ENCODE measurements at places on chromosomes 12 and 14.

GRCh38 chr14:91146661-91147060 lies 32.8 kb downstream of the DGLUCY start:
- peaks cover 17% of the 10 kb centered on the region for H3K4me1 ChIP-seq
- no peaks in the 10 kb centered on the region for H3K27me3 ChIP-seq
- no peak overlapping the region for H3K27ac ChIP-seq
- peaks cover 24% of the 10 kb centered on the region for H3K36me3 ChIP-seq

DNA sequence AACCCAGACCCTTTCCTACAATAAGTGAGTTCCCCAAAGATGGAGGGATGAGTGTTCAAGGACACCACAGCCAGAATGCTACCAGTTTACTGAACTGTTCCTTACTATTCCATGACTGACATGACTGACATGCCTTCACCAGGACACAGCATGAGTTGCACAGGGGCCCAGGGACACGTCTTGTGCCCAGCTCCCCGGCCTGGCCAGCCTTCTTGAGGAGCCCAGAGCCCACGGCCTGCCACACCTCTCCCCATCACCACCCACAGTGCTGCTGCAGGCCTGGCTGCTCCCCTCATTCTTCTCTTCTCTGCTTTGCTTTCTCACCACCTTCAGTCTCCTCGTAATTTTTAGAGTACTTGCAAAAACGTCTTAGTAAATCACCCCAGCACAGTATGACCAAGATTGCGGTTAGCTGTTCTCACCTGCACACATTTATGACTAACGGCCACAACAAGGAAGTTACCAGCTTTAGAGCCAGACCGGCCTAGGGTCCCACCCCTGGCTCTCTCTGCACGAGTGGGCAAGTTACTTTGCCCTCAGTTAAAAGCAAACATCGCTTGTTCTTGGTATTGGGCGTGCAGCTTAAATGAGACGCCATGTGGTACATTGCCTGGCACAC lies 18.5 kb downstream of the PPP2R5E start:
- H3K4me3 ChIP-seq, result no peak overlapping the region
- H3K4me1 ChIP-seq, result peaks cover 6% of the 10 kb centered on the region
- peaks cover 11% of the 10 kb centered on the region for H3K36me3 ChIP-seq
- H3K27ac ChIP-seq, result no peak overlapping the region

GRCh38 chr14:52923902-52924575 lies 26.8 kb downstream of the FERMT2 start:
- H3K36me3 ChIP-seq, result no peaks in the 10 kb centered on the region
- H3K4me3 ChIP-seq, result no peak overlapping the region
- no peak for DNase-seq
- no peak overlapping the region for H3K27ac ChIP-seq
- H3K4me1 ChIP-seq, result peaks cover 8% of the 10 kb centered on the region

- H3K4me3 ChIP-seq, result no peak overlapping the region
- DNase-seq, result no peak
- no peaks in the 10 kb centered on the region for H3K36me3 ChIP-seq
- no peak overlapping the region for H3K27ac ChIP-seq
- H3K4me1 ChIP-seq, result no peaks in the 10 kb centered on the region
- no peaks in the 10 kb centered on the region for H3K27me3 ChIP-seq
Observed at GRCh38 chr12:128381541-128381940, 114.6 kb downstream of the TMEM132C start.

GRCh38 chr12:94620621-94621020 lies 29.7 kb downstream of the TMCC3 start:
- no peak overlapping the region for H3K27ac ChIP-seq
- no peaks in the 10 kb centered on the region for H3K27me3 ChIP-seq
- H3K4me1 ChIP-seq, result peaks cover 7% of the 10 kb centered on the region
- DNase-seq, result no peak
- H3K36me3 ChIP-seq, result no peaks in the 10 kb centered on the region

DNA sequence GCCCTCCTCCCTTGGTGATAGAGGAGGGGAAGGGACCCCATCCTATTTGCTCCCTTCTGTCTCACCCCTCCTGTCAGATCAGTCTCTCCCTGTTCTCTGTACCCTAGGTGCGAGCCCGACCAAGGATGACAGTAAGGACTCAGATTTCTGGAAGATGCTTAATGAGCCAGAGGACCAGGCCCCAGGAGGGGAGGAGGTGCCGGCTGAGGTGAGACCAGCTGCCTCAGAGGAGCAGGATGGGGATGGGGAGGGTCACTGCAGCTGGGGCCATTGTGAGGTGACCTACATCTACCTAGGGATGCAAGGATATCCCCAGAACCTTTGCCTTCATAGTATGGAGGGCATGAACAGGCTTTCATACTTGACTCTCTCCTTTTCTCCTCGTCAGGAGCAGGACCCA lies 22.2 kb downstream of the AGAP2 start:
- DNase-seq, result no peak
- H3K27ac ChIP-seq, result no peak overlapping the region
- H3K27me3 ChIP-seq, result no peaks in the 10 kb centered on the region
- peaks cover 3% of the 10 kb centered on the region for H3K4me1 ChIP-seq
- H3K36me3 ChIP-seq, result peaks cover 56% of the 10 kb centered on the region

DNA sequence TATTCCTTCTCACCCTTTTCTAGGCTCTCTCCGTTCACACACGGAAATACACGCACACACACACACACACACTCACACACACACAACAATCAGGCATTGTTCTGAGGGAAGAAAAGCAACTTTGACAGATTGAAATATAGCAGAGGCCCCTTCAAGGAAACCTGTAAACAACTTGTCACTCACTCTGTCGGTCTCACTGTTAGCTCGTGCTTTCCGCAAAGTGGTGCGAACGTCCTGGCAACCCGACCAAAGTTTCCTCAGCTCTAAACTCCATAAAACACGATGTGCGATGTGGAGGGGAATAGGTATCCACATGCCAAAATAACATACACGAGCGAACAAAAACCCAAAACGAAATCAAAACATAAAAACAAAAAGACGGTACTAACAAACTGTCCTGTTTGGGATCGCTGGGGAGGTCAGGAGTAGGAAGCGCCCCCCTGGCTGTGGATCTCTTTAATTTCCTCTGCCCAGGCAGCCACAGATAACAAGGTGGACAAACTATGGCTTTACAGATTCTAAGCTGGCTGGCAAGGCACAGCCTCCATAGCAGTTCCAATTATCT lies 822 bp upstream of the SOX5 start:
- no peak overlapping the region for H3K27ac ChIP-seq
- no peaks in the 10 kb centered on the region for H3K27me3 ChIP-seq
- no peaks in the 10 kb centered on the region for H3K36me3 ChIP-seq
- no peak for DNase-seq
- no peaks in the 10 kb centered on the region for H3K4me1 ChIP-seq

DNA sequence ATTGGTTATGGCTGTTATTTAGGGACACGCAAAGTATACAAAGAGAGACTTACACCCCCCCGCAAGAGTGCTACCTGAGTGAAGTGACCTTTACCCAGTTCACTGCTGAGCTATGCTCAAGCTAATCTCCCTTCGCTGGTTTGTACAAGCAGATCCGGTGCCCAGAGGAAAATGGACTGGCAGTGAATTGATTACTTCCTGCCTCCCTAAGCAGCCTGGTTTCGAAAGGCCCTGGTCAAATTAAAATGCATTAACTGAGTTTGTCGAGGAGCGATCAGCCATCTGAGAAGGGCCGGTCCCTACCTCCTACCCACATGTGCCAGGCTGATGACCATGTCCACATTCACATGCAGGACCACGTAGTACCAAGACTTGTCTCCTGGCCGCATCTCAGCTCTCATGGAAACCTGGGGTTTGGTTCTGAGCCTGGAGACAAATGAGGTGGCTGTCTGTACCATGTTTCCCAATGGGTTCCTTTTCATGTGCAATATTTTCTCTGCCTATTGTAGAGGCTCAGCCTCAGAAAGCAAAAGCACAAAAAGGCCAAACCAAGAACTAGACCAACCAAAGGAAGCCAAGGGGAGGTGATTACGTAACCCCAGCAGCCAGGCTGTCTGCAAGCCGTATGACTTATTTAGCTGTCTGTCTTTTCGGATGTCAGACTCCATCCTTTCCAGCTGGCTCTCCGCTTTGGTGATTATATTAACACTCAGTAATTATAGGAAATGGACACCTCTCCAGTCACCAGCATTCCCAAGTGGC lies 284.7 kb upstream of the PWP1 start:
- H3K27me3 ChIP-seq, result no peaks in the 10 kb centered on the region
- no peaks in the 10 kb centered on the region for H3K36me3 ChIP-seq
- H3K4me1 ChIP-seq, result peaks cover 11% of the 10 kb centered on the region
- H3K4me3 ChIP-seq, result no peak overlapping the region
- DNase-seq, result no peak

DNA sequence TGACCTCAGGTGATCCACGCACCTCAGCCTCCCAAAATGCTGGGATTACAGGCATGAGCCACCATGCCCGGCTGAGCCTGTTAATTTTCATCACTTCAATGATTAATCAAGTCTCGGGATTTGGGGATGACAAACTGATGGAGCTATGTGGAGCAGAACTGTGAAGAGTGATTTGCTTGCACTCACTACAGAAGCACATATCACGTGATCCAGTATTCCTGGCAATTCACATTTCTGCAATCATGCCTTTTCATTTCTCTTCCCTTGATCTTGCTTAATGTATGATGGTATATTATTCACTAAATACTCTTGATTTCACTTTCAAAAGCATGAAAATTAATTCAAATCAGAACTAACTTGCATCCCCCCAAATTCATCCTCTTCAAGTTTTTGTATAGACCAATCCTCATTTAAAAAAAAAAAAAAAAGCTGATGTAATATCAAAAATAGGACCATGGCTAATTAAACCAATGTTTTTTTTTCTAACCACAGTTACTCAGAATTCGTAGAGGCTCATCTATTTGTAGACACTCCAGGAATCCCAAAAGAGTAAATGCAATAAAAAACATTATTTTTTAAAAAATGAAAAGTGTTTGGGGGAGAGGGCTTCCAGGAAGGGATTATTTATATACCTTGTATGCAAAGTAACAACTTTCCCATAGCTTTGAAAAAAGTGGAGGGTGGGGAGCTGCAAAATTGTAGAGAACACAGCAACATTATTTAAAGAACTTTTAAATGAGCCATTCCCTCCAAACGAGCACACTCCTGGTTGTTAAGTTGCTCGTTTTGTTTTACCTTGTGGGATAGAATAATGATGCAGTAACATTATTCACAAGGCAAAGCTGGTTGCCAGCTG lies 7.0 kb upstream of the ATXN2 start:
- H3K4me1 ChIP-seq, result no peaks in the 10 kb centered on the region
- no peaks in the 10 kb centered on the region for H3K36me3 ChIP-seq
- DNase-seq, result no peak
- H3K27me3 ChIP-seq, result no peaks in the 10 kb centered on the region
- no peak overlapping the region for H3K27ac ChIP-seq
- no peak overlapping the region for H3K4me3 ChIP-seq

DNA sequence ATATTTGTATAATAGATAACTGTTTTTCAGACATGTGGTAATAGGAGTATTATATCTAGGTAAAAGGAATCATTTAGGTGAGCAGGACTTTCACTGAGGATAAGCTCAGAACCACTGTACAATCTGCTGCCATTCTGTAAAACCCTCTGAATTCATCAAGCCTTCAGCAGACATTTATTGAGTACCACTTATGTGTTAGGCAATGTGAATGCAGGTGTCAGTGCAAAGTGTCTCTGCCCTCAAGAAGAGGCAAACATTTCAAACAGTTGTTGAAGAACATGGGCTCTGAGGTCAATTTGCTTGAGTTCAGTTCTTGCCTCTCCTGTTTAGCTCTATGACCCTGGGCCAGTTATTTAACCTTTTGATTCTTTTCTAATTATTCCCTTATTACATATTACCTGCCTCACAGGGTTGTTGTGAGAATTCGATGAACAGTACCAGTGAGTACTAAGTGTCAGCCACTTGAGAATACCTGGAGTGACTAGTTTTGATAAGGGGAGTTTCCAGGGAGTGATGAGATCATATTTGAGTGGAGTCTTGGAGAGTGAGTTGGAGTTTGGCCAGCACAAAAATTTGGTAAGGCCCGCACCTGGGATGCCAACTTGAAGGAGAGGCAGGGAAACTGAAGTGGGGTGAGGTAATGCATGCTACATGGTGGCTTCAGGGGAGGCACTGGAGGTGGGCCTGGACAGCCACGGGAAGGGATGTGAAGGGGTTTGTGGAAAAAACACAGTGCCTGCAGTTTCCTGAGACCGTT lies 33.7 kb downstream of the RASSF8 start:
- no peak for DNase-seq
- no peaks in the 10 kb centered on the region for H3K27me3 ChIP-seq
- no peaks in the 10 kb centered on the region for H3K4me1 ChIP-seq
- no peak overlapping the region for H3K27ac ChIP-seq
- H3K36me3 ChIP-seq, result no peaks in the 10 kb centered on the region

DNA sequence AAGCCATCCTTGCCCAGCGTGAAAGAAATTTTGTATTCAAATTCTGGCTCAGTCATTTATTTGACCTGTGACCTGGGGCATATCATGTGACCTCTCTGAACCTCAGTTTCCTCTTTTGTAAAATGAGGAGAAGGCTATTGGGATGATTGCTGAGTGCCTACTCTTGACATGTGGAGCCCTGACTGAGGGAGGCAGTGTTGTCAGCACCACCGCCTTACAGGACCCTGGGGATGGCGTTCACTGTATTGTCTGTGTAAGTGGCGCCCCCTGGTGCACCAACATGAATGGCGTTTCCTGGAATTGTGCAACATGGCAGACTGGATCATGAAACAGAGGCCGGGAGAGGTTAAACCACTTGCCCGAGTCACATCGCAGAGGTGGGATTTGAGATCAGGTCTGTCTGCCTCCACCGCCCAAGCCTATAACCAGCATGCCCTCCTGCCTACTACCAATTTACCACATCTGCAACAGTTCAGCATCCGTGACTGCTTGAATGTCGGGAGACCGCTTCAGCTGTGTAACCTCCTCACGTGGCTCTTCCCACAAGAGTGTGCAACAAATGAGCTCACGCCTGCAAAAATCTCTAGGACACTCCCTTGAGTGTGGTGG lies 20.1 kb upstream of the CCDC63 start:
- no peaks in the 10 kb centered on the region for H3K36me3 ChIP-seq
- H3K27ac ChIP-seq, result no peak overlapping the region
- H3K27me3 ChIP-seq, result no peaks in the 10 kb centered on the region
- peaks cover 6% of the 10 kb centered on the region for H3K4me1 ChIP-seq

DNA sequence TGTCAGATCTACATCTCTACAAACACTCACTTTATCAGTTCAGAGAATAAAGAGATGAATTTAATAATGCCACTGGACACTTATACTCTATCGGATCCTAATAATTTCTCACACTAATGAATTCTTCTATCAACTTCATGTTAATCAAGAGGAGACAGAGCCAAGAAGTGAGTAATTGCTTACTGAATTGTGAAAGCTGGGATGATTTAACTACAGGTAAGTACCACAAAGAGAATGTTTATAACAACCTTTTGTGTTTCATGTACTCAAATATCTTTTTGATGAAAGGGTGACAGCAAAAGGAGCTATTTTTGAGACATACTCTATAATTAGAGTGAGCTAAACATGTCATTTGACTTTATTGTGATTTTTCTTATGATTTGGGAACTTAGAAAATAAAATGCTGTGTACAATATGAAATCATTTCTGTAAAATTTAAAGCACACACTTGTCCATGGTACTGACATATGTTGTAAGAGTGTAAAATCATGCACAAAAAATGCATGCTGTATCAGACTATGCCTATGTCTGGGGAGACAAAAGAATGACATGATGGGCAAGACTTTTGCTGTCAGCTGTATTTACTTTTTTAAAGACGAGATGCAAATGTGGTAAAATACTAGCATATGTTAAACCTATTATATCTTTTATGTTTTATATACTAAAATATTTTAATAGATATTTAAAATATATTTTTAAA lies 361.2 kb downstream of the CCER1 start:
- H3K27me3 ChIP-seq, result no peaks in the 10 kb centered on the region
- H3K4me1 ChIP-seq, result no peaks in the 10 kb centered on the region
- DNase-seq, result no peak
- H3K36me3 ChIP-seq, result no peaks in the 10 kb centered on the region
- no peak overlapping the region for H3K27ac ChIP-seq
- H3K4me3 ChIP-seq, result no peak overlapping the region
